GOT3 (cell line): ENCODE measurements at places on chromosomes 5 and 9.

GRCh38 chr5:161007879-161008278, 155.9 kb upstream of the ATP10B start:
- no peak for DNase-seq

GRCh38 chr5:158414333-158414762, 555.4 kb upstream of the CLINT1 start:
- DNase-seq = no peak

DNA sequence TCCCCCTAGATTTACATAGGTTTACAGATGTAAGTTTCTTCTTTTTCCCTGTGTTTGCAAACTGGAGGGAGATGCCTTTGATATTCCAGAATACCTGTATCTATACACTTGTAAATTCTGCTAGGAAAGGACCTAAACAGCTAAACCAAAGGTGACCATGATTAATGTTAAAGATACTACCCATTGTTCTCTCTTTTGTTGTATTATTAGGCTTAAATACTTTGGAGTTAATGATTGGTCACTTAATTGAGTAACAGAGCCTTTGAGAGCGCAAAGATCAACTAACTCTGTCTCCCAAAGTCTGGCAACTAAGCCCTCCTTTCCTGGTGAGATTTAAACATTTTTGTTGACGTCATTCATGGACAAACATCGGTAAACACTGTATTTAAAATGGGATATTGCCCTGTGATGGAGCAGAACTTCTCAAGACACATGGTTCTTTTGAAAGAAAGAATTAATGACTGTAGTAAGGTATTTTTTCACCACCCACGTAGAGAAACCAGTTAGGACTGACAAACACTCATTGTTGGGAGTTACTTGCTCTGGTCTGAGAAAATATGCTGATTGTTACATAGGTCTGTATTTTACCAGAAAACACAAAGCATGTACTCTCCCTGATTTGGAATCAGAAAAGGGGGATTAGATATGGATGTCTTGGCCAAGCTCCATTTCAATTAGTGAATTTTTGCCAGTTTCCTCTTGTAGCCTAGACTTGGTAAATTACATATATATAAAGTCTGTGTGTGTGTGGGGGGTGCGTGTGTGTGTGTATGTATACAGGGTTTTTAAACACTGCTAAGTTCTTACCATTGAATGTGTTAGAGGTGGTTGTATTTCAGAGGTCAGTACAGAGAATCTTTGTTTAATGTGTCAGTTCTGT, 4.6 kb downstream of the VCAN start:
- no peak for DNase-seq

DNA sequence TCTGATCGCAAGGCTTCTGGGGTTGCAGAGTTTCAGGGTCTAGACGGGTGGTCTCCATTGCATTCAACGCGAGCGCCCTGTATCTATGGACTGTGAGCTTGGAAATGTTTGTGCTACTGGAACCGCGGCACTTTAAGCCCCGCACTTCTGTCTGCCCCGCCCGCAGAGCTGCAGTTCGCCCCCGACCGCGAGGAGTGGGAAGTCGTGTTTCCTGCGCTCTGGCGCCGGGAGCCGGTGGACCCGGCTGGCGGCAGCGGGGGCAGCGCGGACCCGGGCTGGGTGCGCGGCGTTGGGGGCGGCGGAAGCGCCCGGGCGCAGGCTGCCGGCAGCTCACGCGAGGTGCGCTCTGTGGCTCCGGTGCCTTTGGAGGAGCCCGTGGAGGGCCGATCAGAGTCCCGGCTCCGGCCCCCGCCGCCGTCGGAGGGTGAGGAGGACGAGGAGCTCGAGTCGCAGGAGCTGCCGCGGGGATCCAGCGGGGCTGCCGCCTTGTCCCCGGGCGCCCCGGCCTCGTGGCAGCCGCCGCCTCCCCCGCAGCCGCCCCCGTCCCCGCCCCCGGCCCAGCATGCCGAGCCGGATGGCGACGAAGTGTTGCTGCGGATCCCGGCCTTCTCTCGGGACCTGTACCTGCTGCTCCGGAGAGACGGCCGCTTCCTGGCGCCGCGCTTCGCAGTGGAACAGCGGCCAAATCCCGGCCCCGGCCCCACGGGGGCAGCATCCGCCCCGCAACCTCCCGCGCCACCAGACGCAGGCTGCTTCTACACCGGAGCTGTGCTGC, 1.0 kb downstream of the ADAMTS19 start:
- no peak for DNase-seq

GRCh38 chr5:7529880-7530279, 133.9 kb downstream of the ADCY2 start:
- DNase-seq = no peak
